Neural crest cell (in vitro differentiated cells): ENCODE measurements at places on chromosomes 7 and 10. TPM values are rescaled to one million over a fixed set of nuclear protein-coding genes. Genes with fewer than 3 reads are reported as not detected.

CCDC136 gene
- 70.6 and 72.2 TPM in 2 replicates for total RNA-seq

CNTNAP2 gene
- total RNA-seq, result 9.3 and 12.9 TPM in 2 replicates

FOXI2 gene
- total RNA-seq, result not detected in 2 replicates

DNA sequence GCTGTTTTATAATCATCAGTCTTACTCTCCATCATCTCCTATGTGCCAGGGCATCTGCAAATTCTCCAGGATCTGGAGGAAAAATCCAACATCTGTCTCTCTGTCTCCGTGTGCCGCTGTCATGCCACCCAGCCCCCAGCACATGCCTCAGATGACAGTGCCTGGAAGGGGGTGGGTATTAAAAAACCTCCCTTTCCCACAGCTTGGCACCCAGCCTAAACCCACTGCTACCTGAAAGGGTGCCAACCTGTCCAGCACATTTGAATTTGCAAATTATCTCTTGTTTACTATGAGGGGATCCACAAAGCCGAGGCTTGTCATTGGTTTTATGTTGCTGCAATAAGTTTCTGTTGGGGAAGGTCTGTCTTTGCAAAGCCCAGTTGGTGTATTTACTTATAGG is 73.1 kb downstream of the EMX2 start:
- H3K27ac ChIP-seq, result no peak overlapping the region
- DNase-seq, result no peak
- no peak overlapping the region for H3K4me3 ChIP-seq

DNA sequence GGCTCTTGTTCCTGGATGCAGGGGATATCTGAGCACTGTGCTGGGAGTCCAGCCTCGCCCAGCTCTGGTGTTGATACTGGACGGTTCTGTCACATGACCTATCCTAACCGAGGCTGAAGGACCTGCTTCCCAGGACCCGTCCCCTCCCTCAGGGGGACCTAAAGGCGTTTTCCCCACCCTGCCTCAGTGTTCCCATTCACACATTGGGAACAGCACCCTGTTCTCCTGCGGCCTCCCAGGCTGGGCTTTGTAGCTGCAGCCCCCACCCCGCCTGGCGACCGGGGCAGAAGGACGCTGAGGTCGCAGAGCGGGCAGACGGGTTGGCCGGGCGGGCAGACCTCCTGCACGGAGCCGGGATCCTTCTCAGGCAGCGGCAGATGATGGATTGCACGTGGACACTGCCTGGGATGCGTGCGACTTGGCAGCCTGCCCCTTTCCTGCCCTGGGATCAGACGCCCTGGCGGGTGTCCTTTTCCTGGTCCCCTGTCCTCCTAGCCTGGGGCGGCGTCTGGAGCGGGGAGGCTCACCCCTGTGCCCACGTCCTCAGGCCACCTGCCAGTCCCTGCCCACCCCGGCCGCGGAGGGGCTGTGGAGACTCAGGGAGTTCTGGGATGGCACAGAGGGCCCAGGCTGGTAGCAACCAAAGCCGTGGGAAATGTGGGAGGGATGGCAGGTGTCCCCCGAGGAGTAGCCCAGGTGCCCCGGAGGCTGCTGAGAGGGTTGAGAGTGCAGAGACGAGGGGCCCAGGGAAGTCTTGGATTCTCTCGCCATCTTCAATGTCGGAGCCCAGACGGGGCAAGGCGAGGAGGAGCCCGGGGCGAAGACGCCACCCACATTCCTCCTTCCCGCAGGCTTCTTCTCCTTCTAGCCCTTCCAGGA is 17.2 kb upstream of the PSMG3 start:
- no peak overlapping the region for H3K27ac ChIP-seq
- no peaks in the 10 kb centered on the region for H3K36me3 ChIP-seq
- no peak overlapping the region for H3K4me3 ChIP-seq
- H3K4me1 ChIP-seq, result no peaks in the 10 kb centered on the region
- peaks cover 15% of the 10 kb centered on the region for H3K27me3 ChIP-seq
- DNase-seq, result no peak

- H3K4me1 ChIP-seq, result peaks cover 21% of the 10 kb centered on the region
- DNase-seq, result no peak
- H3K27me3 ChIP-seq, result no peaks in the 10 kb centered on the region
Measured at GRCh38 chr10:75211007-75211691, 553 bp downstream of the VDAC2 start.
